KBM-7 (cell line): ENCODE measurements at places on chromosomes 1 and 21.
A peak's percentile ranks its signal among the peaks of the same experiment; 100 is the strongest.

DNA sequence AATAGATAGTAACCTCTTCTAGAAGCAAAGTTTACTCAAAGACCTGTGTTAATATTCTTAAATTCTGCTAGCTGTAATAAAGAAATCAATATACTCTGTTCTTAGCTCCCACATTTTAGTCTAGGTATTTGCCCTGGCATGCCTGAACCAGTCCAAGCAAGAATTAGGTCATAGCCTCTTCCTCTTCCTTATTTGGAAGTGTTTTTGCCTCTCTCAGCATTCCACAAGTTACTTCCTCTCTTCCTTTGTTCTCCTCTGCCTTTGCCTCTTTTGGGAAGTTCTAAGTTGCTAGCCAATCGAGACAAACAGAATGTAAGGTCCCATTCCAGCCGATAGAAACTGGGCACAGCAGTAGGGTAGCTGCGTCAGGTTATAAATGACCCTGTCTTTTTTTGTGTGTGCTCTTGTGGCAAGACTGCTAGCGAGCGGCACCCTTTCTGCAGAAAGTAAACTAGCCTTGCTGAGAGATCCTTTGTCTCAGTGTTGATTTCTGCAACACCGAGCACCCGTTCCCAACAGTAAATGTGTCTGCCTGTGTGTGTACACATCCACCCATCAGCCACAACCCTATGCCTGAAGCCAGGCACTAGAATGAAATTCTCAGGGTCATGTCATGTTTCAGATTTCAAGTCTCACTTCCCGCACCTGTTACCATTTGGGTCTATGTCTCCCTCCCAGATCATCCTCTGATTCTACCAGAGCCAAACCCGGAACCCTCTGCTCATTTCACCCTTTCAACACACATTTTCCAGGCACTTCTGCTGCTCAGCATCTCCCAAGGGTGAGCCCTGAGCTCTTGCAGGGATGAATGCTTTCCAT lies 37.5 kb downstream of the LRRC3 start:
- peak; percentile 47 for DNase-seq

DNA sequence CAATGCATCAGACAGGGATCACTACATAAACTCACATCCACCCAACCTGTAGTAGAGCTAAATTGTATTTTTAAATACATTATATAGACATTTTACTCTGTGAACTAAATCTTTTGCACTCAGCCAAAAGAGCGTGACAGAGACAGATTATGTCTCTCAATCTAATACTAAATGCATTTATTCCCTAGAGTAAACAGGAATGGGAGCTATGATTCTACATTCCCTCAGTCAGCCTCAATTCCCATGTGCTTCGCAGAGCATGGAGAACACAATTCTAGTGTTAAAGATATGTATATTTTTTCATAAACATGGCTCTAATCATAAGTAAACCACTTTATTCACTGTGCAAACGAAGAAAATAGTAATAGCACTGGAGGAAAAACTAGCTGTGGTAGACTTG lies 16.5 kb downstream of the PIGK start:
- no peak for DNase-seq

DNA sequence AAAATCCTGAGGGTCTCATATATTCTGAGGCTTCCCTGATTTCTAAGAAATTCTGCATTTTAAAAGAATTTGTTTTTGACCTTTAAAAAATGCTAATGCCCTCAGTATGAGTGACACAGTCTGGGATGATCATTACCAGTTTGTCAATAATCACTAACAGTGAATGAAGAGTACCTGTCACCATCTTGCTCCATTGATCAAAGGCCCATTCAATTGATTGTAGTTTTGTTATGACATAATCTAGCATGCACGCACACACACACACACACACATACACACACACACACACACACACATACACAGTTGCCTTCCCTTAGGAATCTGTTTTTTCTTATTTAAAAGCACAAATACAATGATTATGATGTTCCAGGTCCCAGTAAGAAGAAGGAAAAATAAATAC lies 250.4 kb downstream of the NFIA start:
- DNase-seq, result no peak

DNA sequence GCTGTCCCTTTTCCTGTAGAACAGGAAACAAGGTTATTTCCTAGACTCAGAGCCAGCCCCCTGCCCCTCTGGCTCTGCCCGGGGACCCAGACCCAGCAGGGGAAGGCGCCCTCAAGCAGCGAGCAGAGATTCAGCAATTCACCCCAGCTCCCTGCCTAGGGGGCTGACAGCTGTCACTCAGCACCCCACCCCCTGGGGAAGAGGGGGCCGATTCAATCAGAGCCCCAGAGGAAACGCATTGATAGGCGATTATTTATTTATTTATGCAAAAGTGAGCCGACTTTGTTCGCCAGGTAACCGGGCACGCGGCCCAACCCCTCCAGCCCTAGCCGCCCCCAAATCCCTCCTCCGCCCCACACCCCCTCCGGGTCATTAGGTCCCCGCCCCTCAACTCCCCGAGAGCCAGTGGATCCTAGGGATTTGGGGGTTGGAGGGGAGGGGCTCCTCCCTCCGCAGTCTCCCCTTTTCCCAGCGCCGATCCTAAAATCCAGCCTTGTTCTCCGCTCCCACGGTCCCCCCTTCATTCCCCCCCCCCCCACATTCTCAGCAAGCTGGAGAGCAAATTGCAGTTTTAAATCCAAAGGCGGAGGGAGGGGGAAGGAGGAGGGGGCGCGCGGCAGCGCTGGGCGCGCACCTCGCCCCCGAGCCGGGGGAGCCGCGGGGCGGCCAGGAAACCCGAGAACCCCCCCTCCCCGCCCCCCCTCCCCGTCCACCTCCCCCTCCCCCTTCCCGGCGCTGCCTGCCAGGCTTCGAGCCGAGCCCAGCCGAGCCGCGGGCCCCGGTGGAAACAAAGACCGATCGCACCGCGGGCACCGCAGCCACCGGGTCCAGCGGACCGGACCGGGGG lies 1.3 kb downstream of the AHDC1 start:
- no peak for DNase-seq

GRCh38 chr21:40768056-40768455 lies 78.9 kb downstream of the DSCAM start:
- DNase-seq, result no peak

- no peak for DNase-seq
Observed at GRCh38 chr1:180540697-180541594, 17.8 kb upstream of the OVAAL start.

GRCh38 chr1:200733907-200734306 lies 4.8 kb upstream of the CAMSAP2 start:
- DNase-seq, result no peak

DNA sequence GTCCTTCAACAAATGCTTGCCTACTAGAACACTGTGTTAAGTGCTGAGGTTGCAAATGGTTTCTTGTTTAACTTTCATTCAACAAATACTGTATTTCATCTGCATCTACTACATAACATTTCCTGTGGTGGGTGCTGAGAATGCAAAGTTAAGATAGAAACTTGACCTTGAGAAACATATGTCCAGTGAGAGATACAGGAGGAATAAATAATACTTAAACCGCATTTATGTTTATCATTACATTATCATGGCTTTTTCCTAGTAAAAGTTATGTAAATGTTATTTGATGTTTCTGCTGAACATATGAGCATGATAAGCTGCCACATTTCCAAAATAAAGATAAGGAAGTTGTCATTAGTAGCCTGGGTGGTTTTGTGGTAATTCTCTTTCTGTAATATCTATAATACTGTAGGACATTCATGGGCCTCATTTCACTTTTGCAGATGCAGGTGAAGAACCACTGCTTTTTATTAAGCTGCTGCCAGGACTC lies 590.4 kb downstream of the PLPP3 start:
- DNase-seq, result no peak

- no peak for DNase-seq
Observed at GRCh38 chr1:56469640-56470371, 109.6 kb downstream of the PLPP3 start.

- no peak for DNase-seq
Observed at GRCh38 chr1:216679108-216679507, 44.1 kb downstream of the ESRRG start.

DNA sequence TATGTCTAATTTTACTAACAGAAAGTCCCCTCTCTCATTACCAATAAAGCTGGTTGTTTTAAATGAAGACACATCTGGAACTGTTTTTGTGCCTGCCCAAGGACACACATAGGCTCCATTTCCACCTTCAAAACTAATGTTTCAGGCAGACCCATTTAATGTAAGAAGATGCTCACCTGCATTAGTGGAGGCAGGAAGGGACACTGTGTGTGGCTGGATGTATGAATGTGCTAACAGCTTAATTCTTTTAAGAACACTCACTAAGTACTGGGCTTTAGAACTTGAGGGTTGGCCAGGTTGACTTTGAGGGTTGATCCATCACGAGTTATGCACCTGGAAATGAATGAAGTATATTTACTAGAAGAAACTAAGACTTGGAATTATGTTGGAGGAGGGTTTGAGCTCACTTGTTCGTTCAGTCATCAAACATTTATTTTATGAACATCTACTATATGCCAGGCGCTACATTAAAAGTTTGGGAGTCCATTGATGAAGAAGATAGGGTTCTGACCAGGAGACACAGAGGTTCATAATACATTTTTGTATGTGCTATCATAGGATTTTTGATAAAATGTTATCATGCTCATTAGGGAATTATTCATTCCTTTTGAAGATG lies 5.4 kb downstream of the JUN start:
- DNase-seq, result no peak

DNA sequence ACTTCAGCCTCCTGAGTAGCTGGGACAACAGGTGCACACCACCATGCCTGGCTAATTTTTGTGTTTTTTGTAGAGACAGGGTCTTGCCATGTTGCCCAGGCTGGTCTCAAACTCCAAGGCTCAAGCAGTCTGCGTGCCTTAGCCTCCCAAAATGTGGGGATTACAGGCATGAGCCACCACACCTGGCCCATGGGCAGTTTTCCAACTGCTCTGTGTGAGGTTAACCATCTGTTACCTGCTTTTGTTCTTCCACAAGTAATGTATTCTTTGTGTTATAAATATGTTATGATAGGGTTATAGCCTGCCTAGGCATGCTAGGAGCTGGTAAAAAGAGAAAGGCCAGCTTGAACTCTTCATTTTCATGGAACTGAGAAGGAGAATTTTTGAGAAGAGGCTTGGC lies 30.7 kb downstream of the TUFT1 start:
- DNase-seq, result no peak

GRCh38 chr1:199279872-199280645 lies 641.2 kb downstream of the PTPRC start:
- no peak for DNase-seq

GRCh38 chr1:31058012-31058411 lies 7.5 kb downstream of the PUM1 start:
- DNase-seq, result no peak

GRCh38 chr1:10033359-10033845 lies 644 bp downstream of the UBE4B start:
- DNase-seq, result no peak

DNA sequence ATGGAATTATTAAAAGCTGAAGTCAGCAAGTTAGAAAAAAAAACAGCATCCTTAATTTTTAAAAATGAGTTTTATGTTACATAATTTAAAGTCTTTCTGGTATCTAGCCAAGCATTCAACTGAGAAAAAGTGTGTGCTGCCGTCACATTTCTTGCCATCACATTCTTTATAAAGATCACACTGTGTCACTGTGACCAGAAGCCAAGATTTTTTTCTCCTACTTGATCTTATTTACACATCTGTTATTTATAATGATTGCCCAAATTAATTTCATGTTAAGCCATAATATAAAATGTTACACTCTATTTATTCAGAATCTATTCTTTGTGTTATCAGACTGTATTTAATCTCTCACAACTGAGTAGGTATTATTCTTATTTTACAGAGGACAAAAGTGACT lies 1603.7 kb downstream of the PLA2G4A start:
- no peak for DNase-seq

DNA sequence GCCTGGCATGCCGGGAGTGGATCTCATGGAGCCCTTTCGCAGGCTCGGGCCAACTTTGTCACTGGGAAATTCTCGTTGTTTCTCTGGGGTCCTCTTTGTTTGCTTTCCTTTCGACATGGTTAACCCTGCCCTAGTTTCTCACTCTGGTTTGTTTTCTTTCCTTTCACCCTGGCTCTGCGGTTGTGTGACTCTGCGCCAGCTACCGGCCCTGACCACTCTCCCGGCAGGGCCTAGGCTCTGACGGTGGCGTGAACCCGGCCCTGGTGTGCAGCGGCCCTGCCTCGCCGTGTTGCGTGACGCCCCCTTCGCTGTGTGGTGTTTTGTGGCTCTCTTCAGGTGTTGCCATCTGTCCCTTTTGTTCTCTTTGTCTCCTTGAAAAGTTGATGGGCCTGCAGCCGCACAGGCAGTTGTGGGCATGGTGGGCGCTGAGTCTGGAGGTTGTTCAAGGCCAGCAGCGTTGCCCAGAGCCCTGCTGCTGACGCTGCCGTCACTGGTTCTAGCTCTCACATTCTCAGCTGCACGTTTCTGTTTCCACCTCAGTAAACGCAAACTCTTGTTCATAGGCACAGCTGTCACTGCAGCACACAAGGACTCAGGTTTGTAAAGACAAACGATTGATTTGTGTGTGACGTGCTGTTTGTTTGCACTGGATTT lies 64.6 kb upstream of the DIP2A start:
- DNase-seq, result no peak

DNA sequence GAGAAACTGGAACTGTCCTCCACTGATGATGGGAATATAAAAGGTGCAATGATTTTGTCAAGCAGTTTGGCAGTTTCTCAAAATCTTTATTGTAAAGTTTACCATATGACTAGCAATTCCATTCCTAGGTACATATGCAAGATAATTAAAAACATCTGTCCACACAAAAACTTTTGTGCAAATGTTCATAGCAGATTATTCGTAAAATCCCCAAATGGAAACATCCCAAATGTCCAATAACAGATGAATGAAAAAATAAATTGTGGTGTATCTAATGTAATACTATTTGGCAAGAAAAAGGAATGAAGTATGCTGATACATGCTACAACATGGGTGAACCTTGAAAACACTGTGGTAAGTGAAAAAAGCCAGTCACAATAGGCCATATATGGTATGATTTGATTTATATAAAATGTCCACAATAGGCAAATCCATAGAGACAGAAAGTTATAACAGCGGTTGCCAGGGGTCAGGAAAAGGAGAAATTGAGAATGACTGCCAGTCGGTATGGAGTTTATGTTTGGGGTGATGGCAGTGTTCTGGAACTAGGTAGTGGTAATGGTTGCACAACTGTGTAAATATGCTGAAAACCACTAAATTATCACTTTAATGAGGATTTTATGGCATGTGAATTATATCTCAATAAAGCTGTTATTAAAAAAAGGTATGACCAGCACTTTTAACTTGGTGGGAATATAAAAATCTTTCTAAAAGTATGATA lies 81.7 kb upstream of the BEND5 start:
- DNase-seq, result no peak

- DNase-seq, result peak; percentile 61
Observed at GRCh38 chr1:19533626-19534025, 48.3 kb upstream of the CAPZB start.
